ENCODE measurements at places on chromosomes 12 and 14.

- no peak for DNase-seq
Observed at GRCh38 chr14:30125322-30125979, 197.8 kb upstream of the PRKD1 start.

- no peak for DNase-seq
Observed at GRCh38 chr12:2397356-2398045, 344.7 kb downstream of the CACNA1C start.

GRCh38 chr12:123754041-123754772 lies 7.9 kb upstream of the DNAH10 start:
- no peak for DNase-seq

GRCh38 chr14:25102788-25103187 lies 52.8 kb upstream of the STXBP6 start:
- no peak for DNase-seq

GRCh38 chr12:129096184-129096583 lies 242.9 kb downstream of the GLT1D1 start:
- no peak for DNase-seq

- no peak for DNase-seq
Observed at GRCh38 chr12:77571768-77572167, 258.9 kb upstream of the NAV3 start.

DNA sequence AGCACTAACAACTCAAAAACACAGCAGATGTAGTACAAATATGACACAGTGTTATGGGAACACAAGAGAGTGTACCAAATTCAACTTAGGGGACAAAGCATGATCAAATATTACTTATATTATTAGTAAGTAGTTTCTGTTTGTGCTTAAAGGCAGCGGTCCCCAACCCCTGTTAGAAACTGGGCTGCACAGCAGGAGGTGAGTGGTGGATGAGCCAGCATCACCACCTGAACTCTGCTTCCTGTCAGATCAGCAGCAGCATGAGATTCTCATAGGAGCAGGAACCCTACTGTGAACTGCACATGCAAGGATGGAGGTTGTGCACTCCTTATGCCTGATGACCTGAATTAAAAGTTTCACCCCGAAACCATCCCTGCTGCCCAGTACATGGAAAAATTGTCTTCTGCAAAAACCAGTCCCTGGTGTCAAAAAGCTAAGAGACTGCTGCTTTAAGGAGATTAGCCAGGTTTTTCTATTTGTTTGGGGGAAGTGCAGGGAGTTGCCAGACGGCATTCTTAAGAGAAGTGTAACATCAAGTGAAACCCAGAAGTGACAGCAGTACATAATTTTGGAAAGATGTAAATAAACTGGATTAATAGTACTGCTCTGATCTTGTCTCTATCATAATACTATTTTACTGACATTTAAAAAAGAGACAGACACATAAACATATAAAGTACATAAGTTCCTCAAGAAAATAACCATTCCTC lies 26.7 kb downstream of the GTF2A1 start:
- DNase-seq, result no peak

- no peak for DNase-seq
Observed at GRCh38 chr12:15996254-15996653, 85.1 kb downstream of the DERA start.

DNA sequence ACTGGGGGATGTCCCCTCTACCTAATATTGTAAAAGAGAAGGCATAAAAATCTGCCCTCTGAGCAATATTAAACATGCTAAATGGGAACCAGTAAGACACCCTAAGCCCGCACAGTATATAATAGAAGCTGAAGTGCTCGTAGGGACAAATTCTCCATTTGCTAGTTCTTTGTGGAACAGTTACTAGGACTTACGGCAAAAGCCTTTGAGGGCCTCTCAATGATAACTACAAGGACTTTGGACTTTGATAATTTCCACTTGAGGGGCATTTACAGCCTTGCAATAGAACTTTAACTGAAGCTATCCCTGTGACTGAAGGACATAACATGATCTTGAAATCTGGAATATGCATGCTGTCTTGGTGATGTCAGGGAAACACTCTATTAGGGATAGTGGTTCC lies 111.5 kb upstream of the IFNG-AS1 start:
- no peak for DNase-seq

DNA sequence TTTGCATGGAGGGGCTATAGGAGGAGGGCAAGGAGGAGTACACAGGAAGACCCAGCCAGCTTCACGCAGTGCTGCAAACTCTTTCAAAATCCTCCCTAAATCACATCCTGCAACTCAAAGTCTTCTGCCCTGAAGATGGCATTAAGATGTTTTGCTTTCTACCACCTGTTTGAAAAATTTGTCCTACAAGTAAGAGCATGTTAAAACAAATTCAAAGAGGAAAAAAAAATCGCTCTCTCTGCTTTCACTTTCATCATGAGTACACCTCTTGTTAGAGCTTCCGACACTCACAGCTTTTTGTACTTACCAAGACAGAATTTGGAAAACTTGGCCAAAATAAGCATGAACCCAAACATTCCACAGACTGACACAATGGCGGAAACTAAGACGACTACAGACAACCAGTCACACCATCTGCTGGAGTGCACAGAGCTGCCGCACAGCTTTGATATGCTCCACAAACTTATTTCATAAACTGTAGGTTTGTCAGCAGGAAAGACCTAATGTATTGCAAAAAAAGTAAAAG lies 21.3 kb downstream of the GCH1 start:
- DNase-seq, result peak; percentile 60

DNA sequence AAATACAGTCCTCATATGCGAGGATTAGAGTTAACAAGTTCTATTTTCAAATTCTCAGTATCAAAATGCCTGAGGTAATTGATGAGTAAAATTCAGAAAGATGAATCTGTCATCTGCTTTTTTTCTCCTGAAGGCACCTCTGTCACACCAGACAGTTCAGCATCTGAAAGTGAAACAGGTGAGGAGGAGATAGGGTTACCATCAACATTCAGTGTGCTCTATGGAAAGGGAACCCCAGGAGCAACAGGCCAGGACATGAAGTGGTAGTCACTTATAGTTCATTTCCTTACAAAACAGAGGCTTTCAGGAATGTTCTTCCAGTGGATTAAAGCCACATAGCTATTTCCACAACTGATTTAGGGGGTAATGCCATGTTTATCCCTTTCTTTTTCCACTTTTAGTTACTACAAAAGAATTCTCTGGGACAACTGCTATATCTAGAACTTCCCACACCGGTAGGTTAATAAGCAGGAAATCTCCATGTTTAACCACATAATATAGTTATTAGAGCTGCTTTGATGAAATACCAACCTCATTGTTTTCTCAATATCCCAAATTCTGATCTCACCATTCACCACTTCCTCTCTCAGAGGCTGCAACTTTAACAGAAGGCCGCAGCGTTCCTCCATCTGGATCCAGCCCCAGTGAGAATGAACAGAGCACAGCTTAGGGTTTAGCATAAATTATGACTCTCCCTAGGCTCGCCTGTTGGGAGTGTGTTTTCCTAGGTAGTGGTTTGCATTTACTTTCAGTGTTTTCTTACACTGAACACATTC lies 177.0 kb upstream of the CNTN1 start:
- no peak for DNase-seq

GRCh38 chr12:24840046-24840800 lies 108.7 kb downstream of the BCAT1 start:
- DNase-seq, result no peak

- DNase-seq, result no peak
Observed at GRCh38 chr12:3527181-3527580, 36.2 kb downstream of the PRMT8 start.

DNA sequence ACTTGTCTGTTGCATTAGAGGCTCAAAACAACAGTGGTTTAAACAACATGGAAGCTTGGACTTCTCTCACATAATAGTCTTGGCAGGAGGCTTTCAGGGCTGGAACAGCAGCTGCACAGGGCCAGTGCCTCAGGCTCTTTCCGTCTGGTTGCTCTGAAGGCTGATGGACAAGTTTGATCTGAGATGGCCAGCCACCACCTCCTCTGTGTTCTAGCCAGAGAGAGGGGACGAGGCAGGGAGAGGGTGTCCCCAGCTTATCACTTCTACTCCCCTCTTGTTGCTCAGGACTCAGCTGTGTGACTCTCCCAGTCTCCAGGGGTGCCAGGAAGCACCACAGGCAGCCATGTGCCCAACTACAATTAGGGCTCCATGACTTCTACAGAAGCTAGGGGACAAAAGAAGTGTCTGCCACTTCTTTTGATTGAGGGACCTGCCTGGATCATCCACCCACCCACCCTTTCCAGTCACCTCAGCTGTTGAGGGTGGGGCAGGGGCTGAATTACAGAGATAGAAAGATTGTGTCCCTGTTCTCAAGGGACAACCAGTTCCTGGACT lies 46.6 kb downstream of the SMIM41 start:
- no peak for DNase-seq

GRCh38 chr12:13253966-13254760 lies 57.6 kb downstream of the EMP1 start:
- no peak for DNase-seq

- peak; percentile 63 for DNase-seq
Observed at GRCh38 chr12:132597333-132598316, 12.8 kb downstream of the LRCOL1 start.

- no peak for DNase-seq
Observed at GRCh38 chr14:93263416-93263815, 56.4 kb downstream of the UBR7 start.

- no peak for DNase-seq
Observed at GRCh38 chr12:108548954-108549521, 11.9 kb downstream of the SART3 start.

DNA sequence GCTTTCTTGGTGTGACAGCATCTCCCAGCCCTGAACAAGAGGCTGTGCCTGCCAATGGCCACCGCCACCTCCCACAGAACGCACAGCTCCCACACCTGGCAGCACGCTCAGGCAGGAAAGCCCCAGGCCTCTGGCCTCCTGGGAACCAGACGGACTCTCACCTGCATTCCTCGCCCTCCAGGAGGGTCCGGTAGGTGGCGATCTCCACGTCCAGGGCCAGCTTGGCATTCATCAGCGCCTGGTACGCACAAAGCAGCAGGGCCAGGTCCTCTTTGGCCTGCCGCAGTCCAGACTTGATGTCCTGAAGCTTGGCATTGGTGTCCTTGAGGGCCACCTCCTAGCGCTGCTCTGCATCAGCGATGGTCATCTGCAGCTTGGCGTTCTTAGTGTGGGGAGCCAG lies 12.1 kb upstream of the KRT77 start:
- no peak for DNase-seq

- DNase-seq, result peak; percentile 48
Observed at GRCh38 chr14:88007608-88008007, 2.7 kb downstream of the GPR65 start.

DNA sequence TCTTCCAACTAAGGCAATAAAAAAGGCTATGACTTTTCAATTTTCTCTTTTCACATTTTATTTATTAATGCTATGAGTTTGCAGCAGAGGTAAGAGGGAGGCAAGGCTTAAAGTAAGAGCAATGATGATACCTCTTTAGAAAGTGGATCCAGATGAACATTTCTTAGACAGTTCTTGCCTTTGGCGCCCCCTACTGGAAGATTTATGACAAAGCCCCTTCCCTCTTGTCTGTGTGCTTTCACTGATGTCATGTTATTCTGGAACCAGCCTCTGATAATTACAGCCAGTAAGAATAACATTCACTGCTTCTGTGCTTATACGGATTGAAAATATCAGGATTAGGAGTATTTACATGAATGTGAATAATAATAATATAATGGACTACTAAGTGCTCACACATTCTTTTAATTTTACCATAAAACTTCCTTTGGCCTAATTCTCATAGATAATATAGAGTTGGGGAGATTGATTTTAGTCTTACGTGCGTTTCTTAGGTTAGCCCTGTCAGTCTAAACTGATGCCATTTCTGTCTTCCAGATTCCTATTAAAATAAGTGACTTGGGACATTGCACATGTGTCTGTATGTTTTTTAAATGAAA lies 1929.9 kb upstream of the SEL1L start:
- DNase-seq, result no peak

- DNase-seq, result no peak
Observed at GRCh38 chr12:52672321-52672933, 7.8 kb downstream of the KRT1 start.

DNA sequence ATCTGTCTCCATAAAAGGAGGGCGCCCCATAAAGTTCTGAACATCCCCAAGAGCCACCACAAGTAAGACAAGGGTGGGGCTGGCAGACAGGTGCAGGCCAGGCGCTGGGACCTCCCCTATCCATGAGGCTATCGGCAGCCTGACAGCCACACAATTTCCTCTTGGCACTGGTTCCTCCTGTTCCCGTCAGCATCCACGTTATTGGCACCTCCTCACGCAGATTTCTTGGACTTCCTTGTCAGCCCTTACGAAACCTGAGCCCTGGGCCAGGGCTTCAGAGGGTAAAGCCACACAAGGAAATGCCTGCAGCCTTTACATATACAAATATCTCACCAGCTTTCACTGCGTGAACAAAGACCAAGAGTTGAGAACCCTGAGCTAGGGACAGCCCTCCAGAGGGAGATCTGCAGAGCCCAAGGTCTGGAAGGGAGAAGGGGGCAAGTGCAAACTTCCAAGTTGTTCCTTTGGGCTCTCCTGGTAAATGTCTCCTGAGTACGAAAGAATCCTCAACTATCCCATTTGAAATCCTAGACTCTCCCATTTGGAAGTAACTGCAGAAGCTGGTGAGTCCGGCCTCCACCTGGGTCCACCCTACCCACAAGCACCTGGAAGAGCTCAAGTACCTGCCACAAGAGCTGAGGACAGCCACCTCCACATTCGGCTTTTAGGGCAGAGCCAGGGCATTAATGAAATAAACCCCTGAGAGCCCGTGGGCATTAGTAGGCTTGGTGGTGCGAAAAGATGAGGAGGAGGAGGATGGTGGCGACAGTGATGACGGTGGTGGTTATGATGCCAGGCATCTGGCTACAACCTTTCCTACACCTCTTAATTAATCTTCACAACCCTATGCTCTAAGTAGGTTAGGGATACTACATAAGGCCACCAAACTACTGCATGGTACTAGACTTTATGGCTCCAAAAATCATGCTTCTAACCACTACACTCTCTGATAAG lies 5.5 kb upstream of the TC2N start:
- peak; percentile 72 for DNase-seq

GRCh38 chr12:124930586-124930985 lies 16.1 kb upstream of the UBC start:
- DNase-seq, result no peak

- DNase-seq, result no peak
Observed at GRCh38 chr14:104428860-104429259, 150.7 kb upstream of the C14orf180 start.

DNA sequence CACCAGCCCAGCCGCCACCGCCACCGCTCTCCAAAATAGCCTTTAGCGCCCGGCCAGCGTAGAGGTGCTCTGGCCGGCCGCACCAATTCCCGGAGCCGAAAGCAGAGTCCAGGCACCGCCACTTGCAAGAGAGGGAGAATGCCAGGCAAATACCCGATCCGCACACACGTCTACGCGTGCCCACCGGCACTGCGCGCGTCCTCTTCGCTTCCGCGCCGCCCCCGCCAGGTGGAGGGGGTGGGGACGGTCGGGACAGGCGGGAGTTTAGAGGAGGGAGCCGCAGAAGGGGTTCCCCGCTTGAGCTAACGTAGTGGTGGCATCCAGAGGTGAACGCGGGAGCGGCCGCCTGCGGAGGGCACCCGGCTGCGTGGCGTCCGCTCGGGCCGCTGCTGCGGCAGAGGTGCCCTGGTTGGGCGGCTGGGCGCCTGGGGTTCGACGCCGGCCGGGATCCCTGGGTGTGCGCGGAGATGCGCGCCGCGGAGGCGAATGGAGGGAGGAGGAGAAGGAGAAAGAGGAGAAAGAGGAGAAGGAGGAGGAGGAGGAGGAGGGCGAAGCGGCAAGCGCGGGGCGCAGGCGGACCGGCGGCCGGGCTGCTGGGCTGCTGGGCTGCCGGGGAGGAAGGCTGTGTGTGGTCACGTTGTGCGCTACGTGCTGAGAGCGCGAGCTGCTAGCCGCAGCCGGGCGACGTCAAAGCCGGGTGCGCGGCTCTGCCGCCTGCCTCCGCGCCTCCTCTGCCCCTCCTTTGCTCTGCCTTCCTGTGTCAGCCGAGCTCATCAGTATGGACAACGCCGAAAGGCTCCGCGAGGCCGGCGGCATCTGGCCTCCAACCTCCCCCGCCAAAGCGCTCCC lies at the start of gene MDGA2:
TSS of gene MDGA2 (minus strand) at position 140 of the 849 bp plus-strand sequence.
- DNase-seq, result no peak
